ENCODE measurements at places on chromosomes 1 and 21. TPM values are rescaled to one million over a fixed set of nuclear protein-coding genes. Genes with fewer than 3 reads are reported as not detected.

DDX59 gene
- total RNA-seq = 12.9 TPM

ATAD3C gene
- 0.26 TPM for total RNA-seq

GRCh38 chr1:181135815-181136737 lies 47.6 kb downstream of the IER5 start:
- DNase-seq = peak; percentile 90

DNA sequence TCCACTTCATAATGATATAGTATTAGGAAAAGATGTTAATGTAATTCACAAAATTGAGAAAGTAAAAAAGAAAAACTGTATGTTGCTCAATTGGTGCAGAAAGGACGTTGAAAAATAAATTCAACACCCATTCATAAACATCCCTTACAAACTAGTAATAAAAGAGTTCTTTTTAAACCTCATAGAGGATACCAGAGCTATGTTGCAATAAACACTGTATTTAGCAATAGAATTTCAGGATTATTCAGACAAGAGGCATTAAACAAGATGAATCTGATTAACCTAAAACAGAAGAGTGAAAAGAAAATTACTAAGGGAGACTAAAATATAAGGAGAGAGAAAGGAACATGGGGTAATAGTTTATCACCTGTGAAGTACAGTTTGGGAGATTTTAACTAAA lies 154.8 kb downstream of the NTPCR start:
- peak; percentile 36 for DNase-seq

GRCh38 chr1:212486619-212486975 lies 53.9 kb downstream of the NENF start:
- no peak for DNase-seq

DNA sequence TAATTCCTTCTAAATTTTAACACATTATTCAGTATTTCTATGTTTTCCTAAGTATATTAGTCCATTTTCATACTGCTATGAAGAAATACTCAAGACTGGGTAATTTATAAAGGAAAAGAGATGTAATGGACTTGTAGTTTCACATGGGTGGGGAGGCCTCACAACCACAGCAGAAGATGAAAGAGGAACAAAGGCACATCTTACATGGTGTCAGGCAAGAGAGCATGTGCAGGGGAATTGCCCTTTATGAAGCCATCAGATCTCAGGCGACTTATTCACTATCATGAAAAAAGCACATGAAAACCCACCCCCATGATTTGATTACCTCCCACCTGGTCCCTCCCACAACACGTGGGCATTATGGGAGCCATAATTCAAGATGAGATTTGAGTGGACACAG lies 15.6 kb downstream of the GBP5 start:
- no peak for DNase-seq

DNA sequence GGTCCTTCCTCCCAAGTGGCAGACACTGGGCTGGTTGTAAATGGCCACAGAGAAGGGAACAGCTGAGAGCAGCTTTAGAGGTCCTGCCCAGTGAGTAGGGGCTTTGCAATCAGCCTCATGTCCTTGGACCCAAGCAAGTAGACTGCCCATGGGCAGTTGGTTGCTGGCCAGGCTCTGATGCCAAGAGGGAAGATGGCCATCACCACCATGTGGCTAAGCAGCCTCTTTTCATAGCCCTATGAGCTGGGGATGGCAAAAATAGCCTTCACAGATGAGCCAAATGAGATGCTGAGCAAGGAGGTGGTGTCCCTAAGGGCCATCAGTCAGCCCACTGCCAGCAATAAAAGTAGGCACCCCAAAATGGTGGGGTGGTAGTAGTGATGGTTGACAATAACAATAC lies 3.2 kb downstream of the DISP3 start:
- no peak for DNase-seq

DNA sequence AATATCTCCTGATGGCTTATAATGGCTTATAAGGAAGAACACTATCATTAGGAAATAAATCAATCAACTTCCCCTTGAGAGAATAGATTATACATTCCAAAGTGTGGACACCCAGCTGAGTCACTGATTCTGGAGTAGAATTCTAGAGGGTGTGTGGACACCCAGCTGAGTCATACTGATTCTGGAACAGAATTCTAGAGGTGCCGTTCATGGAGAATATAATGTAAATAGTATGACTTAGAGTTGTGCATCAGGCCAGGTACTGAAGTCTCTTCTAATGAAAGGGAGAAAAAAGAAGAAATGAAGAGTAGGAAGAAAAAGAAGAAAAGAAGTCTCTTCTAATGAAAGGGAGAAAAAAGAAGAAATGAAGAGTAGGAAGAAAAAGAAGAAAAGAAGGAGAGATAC lies 2.4 kb upstream of the USP33 start:
- peak; percentile 88 for DNase-seq

- no peak for DNase-seq
Measured at GRCh38 chr1:24707687-24708086, 37.6 kb upstream of the CLIC4 start.
